Smooth muscle cell of the pulmonary artery (primary cell): ENCODE measurements at places on chromosomes 2 and 18. TPM values are rescaled to one million over a fixed set of nuclear protein-coding genes. Genes with fewer than 3 reads are reported as not detected.

Gene ORC4
- total RNA-seq = 19.5 and 30.9 TPM in 2 replicates

Gene CEP192
- 20.4 and 26.2 TPM in 2 replicates for total RNA-seq

Gene MC4R
- total RNA-seq = not detected in 2 replicates

Gene VIL1
- total RNA-seq = not detected in 2 replicates

Gene CYP1B1
- 92.9 and 230 TPM in 2 replicates for total RNA-seq

Gene CCDC148
- total RNA-seq = 0.43 and 1.1 TPM in 2 replicates

Gene ZNF407
- total RNA-seq = 15.2 and 17.9 TPM in 2 replicates

Gene GPR45
- total RNA-seq = not detected in 2 replicates

Gene ZNF804A
- total RNA-seq = 0.20 and 1.4 TPM in 2 replicates

Gene POTEE
- not detected in 2 replicates for total RNA-seq

Gene FER1L5
- 0.76 and 0.78 TPM in 2 replicates for total RNA-seq

Gene AKAIN1
- total RNA-seq = not detected in 2 replicates

Gene ANKRD62
- not detected in 2 replicates for total RNA-seq

Gene TRMT61B
- 11.4 and 16.0 TPM in 2 replicates for total RNA-seq

Gene ACKR3
- total RNA-seq = 1.2 and 9.2 TPM in 2 replicates

Gene IL36A
- total RNA-seq = not detected in 2 replicates

Gene ICA1L
- total RNA-seq = 3.1 and 3.7 TPM in 2 replicates

Gene CHN1
- 7.8 and 9.6 TPM in 2 replicates for total RNA-seq

Gene SNX17
- 111 and 145 TPM in 2 replicates for total RNA-seq

Gene CNGA3
- not detected in 2 replicates for total RNA-seq

Gene C1QL2
- total RNA-seq = not detected in 2 replicates

Gene C2orf78
- not detected in 2 replicates for total RNA-seq

Gene SCYGR8
- total RNA-seq = not detected in 2 replicates

Gene HAAO
- total RNA-seq = 0.85 TPM in 1 of 2 replicates, not detected in the other

Gene FZD7
- 24.4 and 24.8 TPM in 2 replicates for total RNA-seq

Gene TYW5
- total RNA-seq = 6.4 and 7.7 TPM in 2 replicates

Gene MAP3K19
- not detected in 2 replicates for total RNA-seq

Gene ELOA2
- not detected in 2 replicates for total RNA-seq

Gene KCNG3
- total RNA-seq = not detected in 2 replicates

Gene IHH
- not detected in 2 replicates for total RNA-seq

Gene NDC80
- 2.4 and 6.8 TPM in 2 replicates for total RNA-seq

Gene ZNF236
- 10.4 and 11.1 TPM in 2 replicates for total RNA-seq

Gene ALPG
- not detected in 2 replicates for total RNA-seq

Gene ERLEC1
- total RNA-seq = 130 and 174 TPM in 2 replicates

Gene CRYGC
- not detected in 2 replicates for total RNA-seq

Gene TMEFF2
- total RNA-seq = 1.6 and 3.3 TPM in 2 replicates

Gene UGT1A4
- total RNA-seq = not detected in 2 replicates

Gene ARHGEF33
- 0.43 and 0.46 TPM in 2 replicates for total RNA-seq

Gene SCN7A
- under 0.01 TPM in 1 of 2 replicates, not detected in the other for total RNA-seq

Gene RBKS
- 0.59 and 1.2 TPM in 2 replicates for total RNA-seq

Gene HOXD9
- total RNA-seq = not detected in 2 replicates

Gene EIF5B
- total RNA-seq = 40.9 and 47.5 TPM in 2 replicates

Gene IL1RL2
- 1.6 and 2.8 TPM in 2 replicates for total RNA-seq

Gene ABCB11
- under 0.01 and 0.13 TPM in 2 replicates for total RNA-seq

Gene CHRND
- not detected in 2 replicates for total RNA-seq

Gene DRC1
- total RNA-seq = 0.07 TPM in 1 of 2 replicates, not detected in the other

Gene TDRD15
- total RNA-seq = not detected in 2 replicates
